ENCODE measurements at places on chromosomes 16 and 17.

GRCh38 chr17:58324409-58325288, 3.9 kb downstream of the TSPOAP1 start:
- peak; percentile 12 for DNase-seq

DNA sequence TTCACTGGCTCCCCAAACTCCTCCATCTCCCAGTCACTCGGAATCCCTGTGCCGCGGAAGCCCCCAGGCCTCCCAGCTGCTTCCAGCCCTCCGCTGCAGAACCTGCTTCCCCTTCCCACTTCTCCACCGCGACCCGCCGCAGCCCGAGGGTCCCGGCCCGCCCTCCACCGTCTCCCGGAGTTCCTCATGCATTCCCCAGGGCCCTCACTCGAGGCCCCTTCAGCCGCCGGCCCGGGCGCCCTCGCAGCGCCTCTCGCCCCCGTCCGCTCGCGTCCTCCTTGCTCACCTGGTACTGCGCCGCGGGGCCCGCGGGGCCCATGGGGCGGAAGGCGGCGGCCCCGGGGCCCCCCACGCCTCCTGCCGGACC, 329 bp downstream of the SMARCD2 start:
- peak; percentile 45 for DNase-seq

GRCh38 chr17:36004594-36005108, 3.3 kb upstream of the CCL15 start:
- DNase-seq: no peak

GRCh38 chr17:17359271-17359670, 56.1 kb downstream of the NT5M start:
- DNase-seq: no peak

DNA sequence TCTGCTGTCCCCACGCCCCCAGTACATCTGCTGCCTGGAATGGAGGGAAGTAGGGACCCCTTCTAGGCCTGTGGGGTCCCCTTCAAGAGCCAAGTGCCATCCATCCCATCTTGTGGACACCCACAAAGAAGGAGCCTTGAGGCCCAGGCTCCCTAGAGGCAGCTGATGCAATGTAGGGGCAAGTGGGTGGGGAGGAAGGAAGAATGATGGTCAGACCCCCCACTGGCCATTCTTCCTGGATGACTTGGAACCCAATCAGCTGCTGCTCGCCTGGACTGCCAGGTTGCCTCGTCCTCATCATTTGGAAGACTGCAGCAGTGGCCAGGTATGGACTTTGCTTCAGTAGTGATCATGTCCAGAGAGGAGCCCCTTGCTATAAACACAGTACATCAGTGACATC, 48.9 kb downstream of the SMPD3 start:
- no peak for DNase-seq

DNA sequence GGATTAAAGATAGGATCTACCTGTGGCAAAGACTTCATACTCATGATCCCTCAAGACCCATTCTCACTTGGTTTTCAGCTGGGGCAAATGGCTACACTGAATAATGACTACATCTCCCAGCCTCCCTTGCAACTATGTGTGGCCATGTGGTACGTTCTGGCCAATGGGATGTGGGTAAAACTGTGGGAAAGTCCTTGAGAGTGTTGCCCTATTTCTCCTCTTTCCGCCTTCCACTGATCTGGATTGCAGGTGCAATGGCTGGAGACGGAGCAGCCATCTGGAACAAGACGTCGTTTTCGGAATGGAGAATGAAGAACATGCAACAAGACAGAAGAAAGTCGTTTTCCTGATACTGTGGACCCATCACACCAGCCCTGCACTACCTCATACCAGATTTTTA, 48.5 kb downstream of the HAPSTR1 start:
- DNase-seq: no peak

DNA sequence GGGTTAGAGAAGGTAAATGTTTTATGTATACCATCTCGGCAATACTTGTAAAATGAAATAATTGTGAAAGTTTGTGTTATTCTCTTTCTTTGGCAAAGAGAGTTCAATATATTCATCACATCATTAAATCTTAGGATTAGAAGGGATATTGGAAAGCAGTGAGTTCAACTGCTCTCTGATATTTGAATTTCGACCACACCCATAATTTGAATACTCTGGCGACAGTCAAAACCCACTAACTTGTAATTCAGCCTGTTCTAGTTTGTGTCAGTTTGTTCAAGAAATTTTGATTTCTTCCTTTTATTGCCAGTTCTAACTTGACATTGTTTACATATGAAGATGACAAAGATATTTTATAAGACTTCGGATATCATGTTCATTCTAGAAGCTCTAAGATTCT, 1380.5 kb upstream of the CDH8 start:
- no peak for DNase-seq

DNA sequence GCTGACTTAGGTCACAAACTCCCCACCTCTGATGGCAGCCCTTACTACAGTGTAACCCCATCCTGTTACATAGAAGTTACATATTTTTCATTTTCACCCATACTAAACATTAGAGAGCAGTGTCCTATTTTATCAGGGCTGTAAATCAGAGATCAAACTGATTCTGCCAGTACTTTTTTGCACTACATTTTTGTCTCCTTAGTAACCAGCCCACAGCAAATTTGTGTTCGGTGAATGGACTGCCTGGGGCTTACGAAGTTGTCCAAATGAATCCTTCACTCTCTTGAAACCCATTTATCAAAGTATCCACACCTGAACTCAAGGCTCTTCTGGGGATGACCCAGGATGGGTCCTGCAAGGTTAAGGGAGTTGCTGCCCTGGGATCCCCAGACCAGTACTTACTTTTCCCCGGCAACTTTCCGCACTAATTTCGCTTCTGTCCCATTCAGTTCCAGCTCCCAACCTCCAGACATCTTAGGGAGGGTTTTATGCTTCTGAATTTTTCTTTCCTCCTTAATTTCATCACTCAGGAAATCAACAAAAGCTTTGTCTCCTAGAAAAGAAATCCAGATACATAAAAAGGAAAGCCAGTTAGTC, 1.1 kb downstream of the C1QBP start:
- DNase-seq: no peak

- DNase-seq: no peak
These were observed 30.6 kb downstream of the ABCA9 start for GRCh38 chr17:69030169-69030568.

GRCh38 chr17:36641877-36642845, 40.8 kb downstream of the MRM1 start:
- DNase-seq: peak; percentile 62

DNA sequence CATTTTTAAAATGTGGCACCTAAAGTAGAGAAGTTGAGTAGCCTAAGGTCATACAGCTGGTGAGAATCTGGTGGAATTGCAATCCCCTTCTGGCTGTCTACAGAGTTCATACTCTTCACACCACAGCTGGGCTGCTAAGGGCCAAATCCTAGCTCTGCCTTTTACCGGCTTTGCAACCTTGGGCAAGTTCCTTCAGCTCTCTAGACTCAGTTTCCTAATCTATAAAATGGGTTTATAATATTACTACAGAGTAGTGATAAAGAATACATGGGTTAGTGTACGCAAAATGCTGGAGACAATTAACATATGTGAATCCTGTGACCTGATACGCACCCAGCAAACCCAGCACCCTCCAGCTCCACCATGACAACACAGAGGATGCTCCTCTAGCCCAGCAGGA, 298.2 kb upstream of the MAF start:
- DNase-seq: no peak

DNA sequence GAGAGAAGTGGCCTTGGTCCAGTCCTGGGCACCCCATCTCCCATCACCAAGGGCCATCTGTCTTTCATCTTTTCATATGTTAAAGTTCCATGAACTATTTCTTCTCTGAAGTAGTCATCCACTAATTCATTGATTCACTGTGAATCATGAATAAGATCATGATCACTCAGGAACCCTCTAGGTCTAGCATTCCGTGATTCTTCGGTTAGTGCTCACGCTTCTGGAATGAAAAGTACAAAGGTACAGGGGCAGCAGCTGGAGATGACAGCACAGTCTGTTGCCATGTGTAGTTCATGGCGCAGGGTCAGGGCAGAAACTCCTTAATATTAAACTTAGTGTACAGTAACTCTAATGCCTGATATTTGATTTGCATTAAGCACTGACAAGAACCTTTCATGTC, 127.1 kb downstream of the CDH13 start:
- no peak for DNase-seq

DNA sequence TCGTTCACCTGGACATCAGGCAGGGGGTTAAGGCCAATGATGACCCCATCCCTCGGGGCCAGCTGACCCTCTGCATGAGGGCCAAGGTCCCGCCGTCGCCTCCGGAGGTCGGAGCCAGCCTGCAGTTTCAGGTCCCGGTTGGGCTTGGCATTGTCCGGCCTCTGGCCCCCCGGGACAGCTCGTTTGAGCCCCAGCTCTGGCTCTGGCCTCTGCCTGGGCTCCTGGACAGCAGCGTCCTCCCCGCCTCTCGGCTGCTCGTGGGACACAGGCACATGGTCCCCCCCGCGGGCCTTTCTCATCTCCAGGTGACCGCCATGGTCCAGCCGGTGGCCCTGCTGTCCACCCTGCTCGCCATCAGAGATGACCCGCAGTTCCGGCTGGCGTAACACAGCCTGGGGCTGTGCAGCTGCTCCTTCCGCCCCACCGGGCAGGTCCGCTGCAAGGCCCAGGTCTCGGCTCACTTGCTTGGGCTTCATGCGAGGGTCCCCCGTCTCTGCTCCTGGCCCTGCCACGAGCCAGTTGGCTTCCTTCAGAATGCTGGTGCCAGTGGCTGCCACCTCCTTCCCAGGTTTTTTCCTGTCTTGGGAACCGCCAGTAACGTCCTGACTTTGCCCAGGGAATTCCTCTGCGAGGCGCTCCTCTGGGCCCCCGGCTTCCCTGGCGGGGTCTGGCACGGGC, 6.7 kb downstream of the NDUFAF8 start:
- DNase-seq: no peak

DNA sequence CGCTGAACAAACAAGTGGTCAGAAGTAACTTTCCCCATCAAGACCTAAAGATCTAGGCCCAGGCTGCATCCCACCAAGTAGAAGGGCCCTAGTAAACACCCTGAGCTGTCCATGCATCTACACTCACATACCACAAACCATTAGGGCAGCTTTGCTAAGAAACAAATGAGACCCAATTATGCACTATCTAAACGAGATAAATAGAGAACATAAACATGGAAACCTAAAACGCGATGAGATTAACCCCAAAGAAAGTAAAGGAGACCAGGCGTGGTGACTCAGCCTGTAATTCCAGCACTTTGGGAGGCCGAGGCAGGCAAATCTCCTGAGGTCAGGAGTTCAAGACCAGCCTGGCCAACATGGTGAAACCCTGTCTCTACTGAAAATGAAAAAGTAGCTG, 5.8 kb downstream of the TXNDC11 start:
- DNase-seq: no peak

- DNase-seq: no peak
These were observed 11.2 kb downstream of the P2RX1 start for GRCh38 chr17:3905017-3905520.

GRCh38 chr17:6147042-6147441, 76.9 kb downstream of the WSCD1 start:
- no peak for DNase-seq

GRCh38 chr17:38735161-38735997, 5.2 kb downstream of the CISD3 start:
- peak; percentile 41 for DNase-seq

GRCh38 chr17:57221366-57222350, 34.7 kb upstream of the MSI2 start:
- DNase-seq: no peak

DNA sequence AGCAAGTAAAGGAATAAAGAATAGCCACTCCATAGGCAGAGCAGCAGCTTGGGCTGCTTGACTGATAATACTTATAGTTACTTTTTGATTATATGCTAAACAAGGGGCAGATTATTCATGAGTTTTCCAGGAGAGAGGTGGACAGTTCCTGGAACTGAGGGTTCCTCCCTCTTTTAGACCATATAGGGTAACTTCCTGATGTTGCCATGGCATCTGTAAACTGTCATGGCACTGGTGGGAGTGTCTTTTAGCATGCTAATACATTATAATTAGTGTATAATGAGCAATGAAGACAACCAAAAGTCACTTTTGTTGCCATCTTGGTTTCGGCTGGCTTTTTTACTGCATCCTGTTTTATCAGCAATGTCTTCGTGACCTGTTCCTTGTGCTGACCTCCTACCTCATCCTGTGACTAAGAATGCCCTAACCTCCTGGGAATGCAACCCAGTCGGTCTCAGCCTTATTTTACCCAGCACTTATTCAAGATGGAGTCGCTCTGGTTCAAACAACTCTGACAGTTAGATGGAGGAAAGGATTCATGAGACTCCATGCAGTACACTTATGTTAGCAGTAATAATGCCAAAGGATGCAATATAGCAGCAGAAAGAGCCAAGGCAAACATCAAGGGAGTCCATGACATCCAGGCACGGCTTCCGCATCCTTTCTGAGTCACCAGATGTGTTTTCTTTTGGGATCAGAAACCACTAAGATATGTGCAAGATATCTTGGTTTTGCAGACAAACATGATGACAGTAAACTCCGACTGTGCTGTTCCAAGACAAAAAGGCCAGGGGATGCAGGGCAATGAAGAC, 55.8 kb upstream of the B4GALNT2 start:
- DNase-seq: no peak

- DNase-seq: no peak
These were observed 15.1 kb downstream of the BAIAP2 start for GRCh38 chr17:81049973-81050551.

DNA sequence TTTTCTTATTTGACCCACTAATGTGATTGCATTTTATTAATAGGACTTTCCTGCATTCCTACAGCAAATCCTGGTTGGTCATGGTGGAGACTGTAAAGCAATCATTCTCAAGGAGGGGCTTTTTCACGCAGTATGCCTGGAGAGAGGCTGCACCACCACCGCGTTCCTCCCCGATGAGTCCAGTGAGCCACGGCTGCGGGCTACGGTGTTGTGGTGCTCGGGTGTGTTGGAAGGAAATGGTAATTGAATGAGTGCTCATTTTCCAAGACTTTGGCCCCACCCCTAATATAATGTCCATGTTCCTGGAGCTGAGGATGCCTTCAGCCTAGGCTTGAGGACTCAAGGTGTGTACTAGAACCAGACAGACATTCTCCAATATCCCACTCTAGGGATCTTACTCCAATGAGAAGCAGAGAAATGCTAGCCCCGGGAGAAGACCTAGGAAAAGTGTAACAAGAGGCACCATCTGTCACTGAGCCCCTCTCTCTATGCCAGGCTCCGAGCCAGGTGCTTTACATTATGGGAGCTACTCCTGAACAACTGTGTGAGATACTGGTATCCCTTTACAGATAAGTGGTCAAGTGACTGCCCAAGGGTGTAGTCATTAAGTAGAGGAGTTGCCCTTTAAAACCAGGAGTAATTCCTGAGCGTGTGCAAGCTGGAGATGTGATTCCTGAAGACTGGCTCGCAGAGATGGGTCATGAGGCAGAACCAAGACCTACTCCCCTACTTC, 39.4 kb downstream of the HEATR6 start:
- DNase-seq: no peak

Data from NCI-H345 (cell line).